ENCODE measurements at places on chromosomes 2 and 18. TPM values are rescaled to one million over a fixed set of nuclear protein-coding genes. Genes with fewer than 3 reads are reported as not detected.

DNA sequence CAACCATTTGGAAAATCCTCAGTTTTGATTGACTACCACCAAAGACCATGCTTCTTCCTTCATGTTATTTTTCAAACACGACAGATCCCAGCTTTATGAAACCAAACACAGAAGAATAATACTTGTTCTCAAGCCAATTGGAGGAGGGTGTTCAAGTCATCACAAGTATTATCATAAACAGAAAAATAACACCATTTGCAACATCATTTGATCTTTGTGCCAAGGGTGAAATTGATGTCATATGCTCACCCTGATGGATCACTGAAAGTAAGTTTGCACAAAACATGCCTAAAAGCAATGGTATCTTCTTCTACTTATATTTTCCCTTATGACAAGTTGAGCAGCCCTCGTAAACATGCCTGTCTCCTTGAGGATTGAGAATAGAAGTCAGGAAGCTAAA is 448.0 kb upstream of the ZEB2 start:
- DNase-seq: no peak

DNA sequence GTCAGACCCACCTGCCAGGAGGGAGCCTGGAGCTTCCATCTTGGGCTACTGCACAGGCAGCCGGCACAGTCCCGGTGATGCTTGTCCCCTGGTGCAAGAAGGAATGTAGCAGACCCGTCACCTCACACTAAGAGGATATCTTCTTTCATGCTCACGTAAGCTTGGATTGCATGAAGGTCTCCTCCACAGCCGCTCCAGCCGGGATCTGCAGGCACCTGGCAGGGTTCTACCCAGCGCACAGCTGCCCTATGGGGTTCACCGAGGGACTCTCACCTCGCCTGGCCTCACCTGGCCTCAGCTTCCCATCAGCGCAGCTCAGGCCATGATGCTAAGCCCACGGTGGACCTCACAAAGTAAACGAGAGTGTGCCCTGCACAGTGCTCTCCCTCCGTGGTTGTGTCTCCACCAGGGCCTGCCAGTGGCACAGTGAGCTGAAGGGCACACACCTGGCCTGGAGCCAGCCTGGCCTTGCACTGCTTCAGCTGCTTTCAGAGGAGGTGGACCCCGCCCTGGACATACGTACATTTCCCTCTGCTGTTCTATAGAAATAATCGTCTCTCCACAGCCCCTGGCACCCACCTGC is 239.1 kb downstream of the SEPTIN10 start:
- no peak for DNase-seq

GRCh38 chr18:41343808-41344207 is 611.2 kb upstream of the PIK3C3 start:
- DNase-seq: no peak

GRCh38 chr2:12141618-12142258 is 395.3 kb downstream of the LPIN1 start:
- DNase-seq: no peak

DNA sequence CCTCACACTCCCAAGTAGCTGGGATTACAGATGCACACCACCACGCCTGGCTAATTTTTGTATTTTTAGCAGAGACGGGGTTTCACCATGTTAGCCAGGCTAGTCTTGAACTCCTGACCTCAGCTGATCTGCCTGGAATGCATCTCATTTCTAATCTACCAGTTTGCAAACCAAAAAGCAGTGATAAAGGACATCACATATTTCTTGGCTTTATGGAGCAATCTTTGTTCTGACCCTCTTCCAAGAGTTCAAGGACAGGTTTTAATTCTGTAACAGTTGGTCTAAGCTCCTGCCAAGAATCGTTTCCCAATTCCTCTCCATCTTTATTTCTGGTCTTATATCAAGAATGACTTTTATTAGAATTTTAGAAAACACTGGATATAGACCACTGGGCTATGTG is 67.7 kb downstream of the SLC40A1 start:
- DNase-seq: no peak

DNA sequence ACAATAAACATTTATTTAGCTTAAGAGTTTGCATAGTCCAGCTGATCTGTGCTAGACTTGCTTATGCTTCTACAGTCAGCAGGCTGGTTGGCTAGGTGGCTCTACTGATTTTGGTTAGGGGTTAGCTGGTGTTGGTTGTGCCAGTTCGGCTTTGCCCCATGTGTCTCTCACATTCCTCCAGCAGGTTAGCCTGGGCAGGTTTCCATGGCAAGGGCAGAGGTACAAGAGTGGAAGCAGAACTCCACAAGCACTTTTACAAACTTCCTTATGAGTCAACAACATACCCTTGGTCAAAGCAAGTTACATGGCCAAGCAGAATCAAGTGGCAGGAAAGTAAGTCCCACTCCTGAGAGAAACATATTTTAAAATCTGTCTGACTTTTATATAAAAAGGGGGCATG is 82.3 kb downstream of the SS18 start:
- no peak for DNase-seq

DNA sequence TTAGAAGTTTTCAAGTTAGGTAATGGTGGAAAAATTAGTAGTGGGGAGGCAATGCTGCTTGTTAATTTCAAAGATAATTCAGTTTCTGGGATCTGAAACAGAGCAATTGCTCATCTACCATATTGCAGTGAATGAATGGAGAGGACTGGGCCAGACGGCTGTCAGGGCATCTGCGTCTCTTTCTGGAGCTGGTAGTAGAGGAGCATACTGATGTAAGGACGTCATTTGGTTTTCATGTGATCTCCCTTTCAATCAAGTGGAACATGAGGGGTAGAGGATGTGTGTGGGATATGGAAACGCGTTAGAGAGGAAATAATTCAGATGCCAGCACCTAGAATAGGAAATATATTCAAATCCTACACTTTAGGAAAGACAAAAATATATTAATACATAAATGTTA is 490.3 kb downstream of the ADCYAP1 start:
- no peak for DNase-seq

GRCh38 chr2:23568211-23568610 is 183.2 kb downstream of the KLHL29 start:
- no peak for DNase-seq

GRCh38 chr18:62334120-62334519 is 9.0 kb downstream of the TNFRSF11A start:
- no peak for DNase-seq

GRCh38 chr2:162974771-162975170 is 136.2 kb upstream of the KCNH7 start:
- DNase-seq: no peak

DNA sequence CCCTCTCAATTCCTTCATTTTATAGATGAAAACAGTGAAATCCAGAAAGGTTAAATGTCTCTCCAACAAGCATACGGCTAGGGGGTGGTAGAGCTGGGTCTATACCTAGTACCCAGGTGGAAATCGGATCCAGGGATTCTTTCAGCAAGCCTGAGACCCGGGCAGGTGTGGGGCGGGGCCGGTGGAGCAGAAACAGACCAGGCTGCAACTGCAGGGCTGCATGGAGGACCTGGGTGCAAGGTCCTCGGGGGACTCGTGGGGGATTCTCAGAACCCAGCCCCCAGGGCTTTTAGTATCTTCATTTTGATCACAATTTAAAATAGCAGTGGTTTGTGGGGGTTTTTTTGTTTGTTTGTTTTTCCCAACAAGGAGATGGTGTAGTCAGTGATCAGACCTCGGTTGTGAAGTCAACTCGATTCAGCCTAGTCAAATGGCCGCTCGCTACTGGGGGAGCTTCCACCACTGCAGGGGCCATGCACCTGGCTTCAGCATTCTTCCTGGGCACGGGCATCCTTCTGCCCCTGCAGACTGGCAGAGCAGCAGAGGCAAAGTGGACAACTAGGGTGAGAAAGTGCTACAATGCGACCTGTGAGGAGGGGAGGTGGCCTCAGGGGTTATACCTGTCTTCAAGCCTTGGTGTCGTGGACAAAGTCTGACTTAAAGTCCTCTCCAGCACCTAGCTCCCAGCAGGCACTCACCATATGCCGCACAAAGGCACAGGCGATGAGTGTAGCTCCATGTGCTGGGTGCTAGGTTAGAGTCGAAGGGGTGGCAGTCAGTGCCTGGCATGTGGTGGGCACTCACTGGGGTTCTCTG is 46.3 kb downstream of the GORASP2 start:
- DNase-seq: no peak

DNA sequence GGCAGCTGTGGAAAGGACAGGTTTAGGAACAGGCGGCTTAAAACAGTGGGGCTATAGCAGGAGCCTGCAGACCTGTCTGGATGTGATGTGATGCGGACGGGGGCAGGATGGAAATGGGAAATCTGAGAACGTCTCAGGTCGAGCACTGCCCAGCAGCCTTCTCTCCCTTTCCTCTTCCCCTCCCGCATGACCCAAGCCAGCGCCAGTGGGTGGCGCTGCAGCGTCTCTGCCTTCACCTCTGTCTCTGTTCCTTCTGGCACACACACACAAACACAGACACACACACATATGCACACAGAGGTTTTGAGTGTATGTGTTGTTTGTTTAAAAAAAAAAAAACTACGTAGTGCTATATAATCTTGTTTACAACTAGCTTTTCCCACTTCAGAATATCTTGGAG is 82.0 kb upstream of the SLC66A3 start:
- DNase-seq: no peak

DNA sequence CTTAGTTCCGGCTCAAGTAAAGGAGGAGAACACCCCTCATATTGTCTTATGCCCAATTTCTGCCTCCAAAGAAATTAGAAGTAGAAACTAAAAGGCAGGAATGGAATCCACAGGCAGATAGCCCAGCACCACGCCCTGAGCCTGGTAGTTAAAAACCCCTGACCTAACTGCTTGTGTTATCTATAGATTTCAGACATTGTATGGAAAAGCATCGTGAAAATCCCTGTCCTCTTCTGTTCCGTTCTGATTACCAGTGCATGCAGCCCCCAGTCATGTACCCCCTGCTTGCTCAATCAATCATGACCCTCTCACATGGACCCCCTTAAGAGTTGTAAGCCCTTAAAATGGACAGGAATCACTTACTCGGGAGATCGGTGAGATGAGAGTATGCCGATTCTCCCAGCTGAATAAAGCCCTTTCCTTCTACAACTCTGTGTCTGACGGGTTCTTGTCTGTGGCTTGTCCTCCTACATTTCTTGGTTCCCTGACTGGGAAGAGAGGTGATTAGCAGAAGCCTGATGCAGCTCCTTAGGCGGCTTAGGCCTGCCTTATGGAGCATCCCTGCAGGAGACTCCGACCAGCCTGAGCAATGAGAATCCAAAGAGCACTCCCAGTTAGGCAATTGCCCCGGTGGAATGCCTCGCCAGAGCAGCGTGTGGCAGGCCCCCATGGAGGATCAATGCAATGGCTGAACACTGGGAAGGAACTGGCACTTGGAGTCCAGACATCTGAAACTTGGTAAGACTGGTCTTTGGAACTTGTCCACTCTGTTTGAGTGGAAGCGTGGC is 362.6 kb upstream of the TCF4 start:
- DNase-seq: no peak

GRCh38 chr2:34848691-34849090 is 1249.6 kb upstream of the FAM98A start:
- DNase-seq: no peak

DNA sequence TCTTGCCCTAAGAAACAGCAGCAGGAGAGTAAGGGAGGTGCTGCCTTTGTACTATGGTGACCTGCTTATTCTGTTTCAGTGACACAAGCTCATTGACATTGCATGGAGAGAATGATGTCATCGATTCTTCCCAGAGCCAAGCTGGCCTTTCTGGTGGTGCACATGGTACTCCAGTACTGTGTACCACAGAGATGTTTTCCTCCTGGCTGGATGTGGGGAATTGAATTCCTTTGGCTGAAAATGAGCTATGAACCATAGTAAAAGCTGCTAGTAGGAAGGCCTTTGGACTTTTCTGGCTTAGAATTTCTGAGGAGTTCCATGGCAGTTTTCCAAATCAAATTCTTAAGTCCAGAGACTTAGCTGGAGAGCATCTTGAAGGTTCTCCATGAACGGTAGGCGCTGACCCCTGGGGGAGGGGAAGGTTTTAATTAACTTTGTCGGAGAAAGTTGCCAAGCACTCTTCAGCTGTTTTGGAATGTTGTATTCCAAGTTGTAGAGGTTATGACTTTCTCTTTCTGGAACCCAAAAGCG is 17.1 kb upstream of the B3GNT2 start:
- DNase-seq: no peak

DNA sequence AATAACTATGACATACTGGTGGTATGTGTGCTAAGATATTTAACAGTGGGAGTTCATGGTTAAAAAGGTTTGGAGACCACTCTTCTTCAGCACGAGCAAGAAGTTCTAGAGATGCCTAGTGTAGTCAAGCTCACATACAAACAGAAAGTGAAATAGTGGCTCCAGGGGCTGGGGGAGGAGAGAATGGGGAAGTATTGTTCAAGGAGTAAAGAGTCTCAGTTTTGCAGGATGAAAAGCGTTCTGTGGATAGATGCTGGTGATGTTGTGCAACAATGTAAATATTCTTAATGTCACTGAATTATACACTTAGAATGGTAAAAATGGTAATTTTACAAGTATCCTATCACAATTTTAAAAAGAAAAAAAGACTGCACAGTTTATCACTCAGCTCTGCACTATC is 29.0 kb upstream of the EPAS1 start:
- no peak for DNase-seq

- peak; percentile 45 for DNase-seq
Measured at GRCh38 chr2:9554921-9555296, 721 bp downstream of the ADAM17 start.

The SERPINB2 gene
- 0.10 TPM for polyA plus RNA-seq

The FMNL2 gene
- polyA plus RNA-seq: 5.1 TPM

The IL37 gene
- not detected for polyA plus RNA-seq

The MROH2A gene
- polyA plus RNA-seq: not detected

The KCNJ3 gene
- polyA plus RNA-seq: 0.42 TPM

The IGFBP2 gene
- 90.7 TPM for polyA plus RNA-seq

The GALNT13 gene
- 0.14 TPM for polyA plus RNA-seq

The CERS6 gene
- polyA plus RNA-seq: 22.1 TPM

The LIPT1 gene
- polyA plus RNA-seq: 5.3 TPM
